ENCODE measurements at places on chromosomes 3 and 15.

DNA sequence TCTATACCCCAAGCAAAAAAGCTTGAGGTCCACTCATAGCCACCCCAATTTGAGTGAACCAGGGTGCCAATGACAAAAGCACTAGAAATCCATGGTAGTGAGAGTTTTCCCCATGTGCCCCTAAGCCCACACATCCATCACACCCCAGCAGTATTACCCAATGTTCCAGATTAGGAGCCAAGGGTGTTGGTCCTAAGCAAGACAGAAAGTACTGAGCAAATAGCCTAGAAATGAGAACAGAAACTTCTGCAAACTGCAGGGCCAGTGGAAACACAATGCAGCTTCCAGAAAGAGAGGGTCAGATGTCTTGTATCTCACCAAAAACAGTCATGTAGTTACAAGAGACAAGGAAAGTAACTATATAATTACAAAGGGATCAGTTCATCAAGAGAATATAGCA lies 10.9 kb upstream of the OXTR start:
- DNase-seq = no peak

GRCh38 chr3:66713921-66714320 lies 213.1 kb upstream of the LRIG1 start:
- DNase-seq = no peak

- DNase-seq = peak; percentile 72
These were observed 59.0 kb downstream of the CLEC3B start for GRCh38 chr3:45084820-45085816.

GRCh38 chr3:7368597-7368996 lies 507.7 kb downstream of the GRM7 start:
- no peak for DNase-seq

GRCh38 chr3:184368116-184368515 lies 6.6 kb downstream of the POLR2H start:
- no peak for DNase-seq

DNA sequence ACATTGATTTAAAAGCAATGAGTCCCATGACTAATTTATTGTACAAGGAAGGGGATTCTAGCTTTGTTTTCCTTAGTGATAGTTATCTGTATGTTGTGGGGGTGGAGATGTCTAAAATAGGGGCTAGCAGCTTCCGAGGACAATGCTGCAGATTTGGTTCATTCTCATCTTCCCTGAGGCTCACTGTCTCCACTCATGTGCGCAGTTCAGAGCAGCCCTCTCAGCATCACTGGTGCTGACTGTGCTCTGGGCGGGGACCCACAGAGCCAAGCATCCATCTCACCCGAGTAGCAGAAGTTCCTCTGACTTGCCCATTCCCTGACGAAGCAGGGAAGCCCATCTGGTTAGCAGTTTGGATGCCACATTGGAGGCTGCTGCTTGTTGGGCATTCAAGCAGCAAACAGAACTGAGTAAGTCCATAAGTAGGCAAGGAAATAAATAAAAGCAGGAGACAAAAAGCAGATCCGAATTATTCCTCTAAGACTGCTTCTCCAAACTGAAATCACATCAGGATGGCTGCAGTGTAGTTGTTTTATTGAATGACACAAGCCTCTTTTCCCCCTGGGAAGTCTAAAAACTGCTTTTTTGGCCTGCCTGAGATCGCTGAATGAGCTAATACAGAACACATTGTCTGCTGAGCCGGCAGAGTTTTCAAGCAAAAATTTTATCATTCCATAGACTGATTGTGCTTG lies 27.5 kb downstream of the RARB start:
- DNase-seq = peak; percentile 67

DNA sequence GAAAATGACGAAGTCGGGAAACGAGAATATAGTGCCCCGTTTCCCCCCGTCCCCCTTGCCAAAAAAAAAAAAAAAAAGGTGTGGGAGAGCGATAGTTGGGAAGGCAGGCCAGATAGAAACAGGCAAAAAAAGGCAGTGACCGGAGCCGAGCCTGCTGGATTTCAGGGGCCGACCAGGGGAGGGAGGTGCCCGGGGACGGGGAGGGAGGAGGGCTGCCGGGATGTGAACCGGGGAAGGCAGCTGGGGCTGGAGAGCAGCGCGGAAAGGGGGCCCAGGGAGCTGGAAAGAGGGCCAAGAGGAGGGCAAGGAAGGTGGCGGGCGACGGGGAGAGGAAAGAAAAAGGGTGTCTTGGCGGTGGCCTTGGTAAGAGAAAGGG lies 837 bp downstream of the LRRN1 start:
- no peak for DNase-seq

DNA sequence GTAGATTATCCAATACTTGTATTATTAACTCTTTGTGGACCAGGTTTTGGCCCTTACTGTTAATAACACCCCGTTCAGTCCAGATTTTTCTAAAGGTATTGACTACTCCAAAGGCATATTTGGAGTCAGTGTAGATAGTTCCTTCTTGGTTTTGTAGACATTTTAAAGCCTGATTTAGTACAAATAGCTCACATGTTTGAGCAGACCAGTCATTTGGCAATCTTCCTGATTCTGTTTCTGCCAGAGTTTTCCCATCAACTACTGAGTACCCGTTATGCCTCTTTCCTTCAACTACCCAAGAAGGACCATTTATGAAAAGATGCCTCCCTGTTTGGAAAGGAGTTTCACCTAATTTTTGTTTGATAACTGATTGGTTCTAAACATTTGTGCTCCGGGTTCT lies 82.0 kb downstream of the CHCHD4 start:
- peak; percentile 16 for DNase-seq

DNA sequence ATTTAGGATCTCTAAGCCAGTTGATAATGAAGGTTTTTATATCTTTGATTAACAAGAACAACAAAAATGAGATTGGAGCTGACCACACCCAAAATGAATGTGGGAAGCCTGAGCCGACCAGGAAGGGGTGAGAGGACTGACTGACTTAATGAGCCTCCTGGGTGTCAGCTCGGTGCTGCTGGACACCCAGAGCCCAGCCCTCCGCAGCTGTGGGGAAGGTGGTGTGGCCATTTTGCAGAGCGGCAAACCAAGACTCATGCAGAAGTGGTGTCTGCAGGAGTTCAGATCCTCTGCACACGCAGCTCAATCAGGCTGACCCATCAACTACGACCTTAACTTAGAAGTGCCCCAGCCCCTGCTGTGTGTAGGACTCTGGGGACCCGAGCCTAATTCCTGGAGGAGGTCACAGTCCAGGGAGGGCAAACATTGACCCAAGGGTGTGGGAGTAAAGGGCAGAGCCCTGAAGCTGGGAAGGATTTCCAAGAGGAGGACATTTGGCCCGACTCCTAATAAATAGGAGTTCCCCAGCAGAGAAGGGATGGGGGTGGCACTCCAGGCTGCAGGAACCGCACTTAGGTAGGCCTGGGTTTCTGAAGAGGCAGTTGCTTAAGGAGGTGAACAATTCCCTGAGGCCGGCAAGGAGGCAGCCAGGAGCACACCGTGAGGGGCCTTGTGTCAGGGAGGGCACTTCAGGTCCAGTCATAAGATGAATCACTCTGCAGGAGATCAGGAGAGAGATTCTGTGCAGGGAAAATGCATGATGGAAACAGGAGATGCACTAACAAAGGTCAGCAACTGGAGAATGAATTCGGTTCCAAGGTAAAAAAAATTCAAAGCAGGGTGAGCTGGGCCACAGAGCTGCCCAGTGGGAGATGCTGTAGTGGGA lies 197.1 kb upstream of the TPM1 start:
- no peak for DNase-seq

DNA sequence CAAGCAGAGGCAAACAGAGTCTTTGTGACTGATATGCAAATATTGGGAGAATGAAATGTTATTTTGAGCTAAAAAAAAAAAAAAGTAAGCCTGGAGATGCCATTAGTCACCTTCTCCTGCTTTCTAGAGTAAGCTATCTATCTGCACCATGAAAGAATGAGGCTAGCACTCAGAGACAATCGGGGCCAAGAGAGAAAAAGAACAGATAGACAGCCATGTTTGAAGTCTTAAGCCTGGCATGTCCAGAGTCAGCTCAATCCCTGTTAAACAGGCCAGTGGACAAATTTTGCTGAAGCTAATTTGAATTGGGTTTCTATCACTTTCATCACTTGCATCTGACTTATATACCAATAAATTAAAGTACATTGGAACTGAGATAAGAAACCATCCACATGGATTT lies 204.4 kb downstream of the SLC9A9 start:
- DNase-seq = no peak

DNA sequence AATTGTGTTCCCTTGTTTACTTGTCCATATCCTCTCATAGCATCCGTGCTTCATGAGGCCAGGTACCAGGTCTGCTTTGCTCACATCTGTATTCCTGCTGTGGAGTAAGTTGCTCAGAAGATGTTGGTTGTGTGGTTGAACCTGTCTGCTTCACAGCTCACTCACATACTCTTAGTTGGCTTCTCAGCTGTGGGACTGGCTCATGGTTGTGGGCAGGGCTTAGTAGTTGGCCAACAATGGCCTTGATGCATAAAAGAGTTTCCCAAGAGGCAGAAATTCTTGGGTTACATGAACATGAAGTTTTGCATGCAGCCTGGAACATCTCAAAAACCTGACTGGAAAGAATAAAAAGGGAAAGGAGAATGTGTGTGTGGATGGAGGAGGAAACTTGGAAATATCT lies 17.0 kb downstream of the CELF6 start:
- DNase-seq = no peak

GRCh38 chr3:192215-192929 lies 4.2 kb upstream of the CHL1 start:
- no peak for DNase-seq

DNA sequence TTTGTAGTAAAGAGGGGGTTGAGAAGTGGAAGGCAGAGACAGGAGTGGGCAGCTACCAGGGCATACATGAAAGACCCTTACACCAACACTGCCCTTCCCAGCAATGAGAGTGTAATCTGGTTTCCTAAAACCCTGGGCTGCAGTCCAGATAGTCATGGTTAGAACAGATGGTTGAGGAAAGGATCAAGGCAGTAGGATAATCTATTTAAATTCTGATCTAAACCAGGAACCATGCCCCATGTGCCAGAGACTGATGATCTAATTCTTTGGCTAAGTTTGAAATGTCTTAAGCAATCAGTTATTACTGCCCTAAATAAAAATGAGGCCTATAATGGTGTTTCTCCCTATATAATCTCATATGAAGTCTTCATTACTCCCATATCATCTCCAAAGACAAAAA lies 59.6 kb downstream of the PRTG start:
- peak; percentile 82 for DNase-seq
